SK-N-SH treated with all-trans-retinoic acid at 6 μM for 48 hours (cell line): ENCODE measurements at places on chromosomes 16 and 17.
A peak's percentile ranks its signal among the peaks of the same experiment; 100 is the strongest.

GRCh38 chr17:62725791-62726249, 82.3 kb downstream of the MARCHF10 start:
- ATAC-seq: peak; percentile 71

DNA sequence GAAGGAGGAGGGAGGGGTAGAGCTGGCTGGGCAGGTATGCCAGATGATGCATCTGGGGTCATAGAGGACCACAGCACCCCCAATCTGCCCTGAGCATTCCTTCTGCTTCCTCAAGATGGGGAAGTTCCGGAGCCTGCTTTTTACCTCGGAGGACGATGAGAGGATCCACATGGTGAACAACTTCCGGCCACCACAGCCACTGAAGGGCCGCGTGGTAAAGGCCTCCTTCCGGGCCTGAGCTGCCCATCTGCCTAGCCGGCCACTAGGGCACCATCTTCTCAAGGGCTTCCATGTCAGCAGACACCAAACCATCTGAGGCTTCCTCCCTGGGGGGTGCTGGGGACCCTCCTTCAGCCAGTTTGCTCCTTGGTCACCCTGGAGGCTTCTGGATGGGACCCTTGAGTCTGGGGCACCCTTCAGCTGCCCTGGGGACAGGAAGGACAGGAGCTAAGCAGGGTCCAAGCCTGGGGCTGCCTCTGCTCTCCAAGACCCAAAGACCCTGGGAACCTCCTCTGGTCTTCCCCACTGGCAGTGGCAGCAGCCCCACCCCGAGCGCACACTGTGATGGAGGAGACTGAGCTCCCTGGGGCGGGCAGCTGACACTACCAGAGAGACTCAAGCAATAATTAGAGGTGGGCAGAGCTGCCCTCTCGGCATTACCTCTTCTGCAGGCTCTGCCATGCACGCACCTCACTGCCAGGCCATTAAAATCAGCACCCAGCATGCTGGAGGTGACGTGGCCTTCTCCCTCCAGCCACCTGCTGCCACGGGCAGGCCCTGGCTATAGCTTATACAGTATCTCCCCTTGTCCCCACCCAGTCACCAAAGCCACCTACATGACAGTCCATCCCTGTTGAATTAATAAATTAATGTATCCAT, 9.3 kb downstream of the CA7 start:
- no peak for ATAC-seq

GRCh38 chr17:27993723-27994310, 48.7 kb upstream of the NLK start:
- no peak for ATAC-seq

- no peak for ATAC-seq
These were observed 30.5 kb downstream of the SLC5A11 start for GRCh38 chr16:24876231-24876630.

GRCh38 chr17:63918305-63918704, 334 bp downstream of the GH1 start:
- no peak for ATAC-seq

DNA sequence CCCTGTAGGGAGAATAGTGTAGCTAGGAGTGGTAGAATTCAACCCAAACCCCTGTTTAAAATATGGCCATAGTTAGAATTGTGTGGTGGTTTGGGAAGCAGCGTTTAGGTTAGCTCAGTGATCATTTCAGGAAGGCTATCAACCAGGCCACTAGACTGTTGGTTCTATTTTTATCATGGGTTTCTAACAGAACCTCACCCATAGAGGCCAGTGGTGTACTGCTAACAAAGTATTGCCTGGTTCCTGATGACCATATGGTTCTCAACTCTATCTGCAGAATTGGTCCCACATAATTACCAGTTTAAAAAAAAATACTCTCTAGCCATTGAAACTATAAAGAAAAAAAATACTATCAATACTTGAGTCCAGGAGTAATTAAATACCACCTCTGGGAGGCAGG, 70.5 kb upstream of the RASL10B start:
- no peak for ATAC-seq

DNA sequence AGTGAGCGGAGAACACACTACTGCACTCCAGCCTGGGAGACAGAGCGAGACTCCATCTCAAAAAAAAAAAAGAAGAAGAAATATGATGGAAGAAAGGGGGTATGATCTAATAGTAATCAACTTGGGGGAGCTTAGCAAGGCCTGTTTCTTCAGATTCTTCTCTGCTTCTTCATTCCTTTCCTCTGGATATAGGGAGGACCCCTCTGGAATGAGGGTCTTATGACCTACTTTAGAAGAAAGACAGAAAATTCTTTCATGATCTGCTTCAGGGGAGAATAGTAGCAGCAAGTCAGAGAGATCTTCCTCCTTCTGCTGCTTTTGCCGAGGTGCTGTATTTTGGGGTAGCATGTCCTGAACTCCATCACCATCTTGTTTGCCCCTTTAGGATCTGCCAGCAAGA, 44.9 kb upstream of the ETV4 start:
- no peak; the same call in 2 of the 3 replicates for ATAC-seq

DNA sequence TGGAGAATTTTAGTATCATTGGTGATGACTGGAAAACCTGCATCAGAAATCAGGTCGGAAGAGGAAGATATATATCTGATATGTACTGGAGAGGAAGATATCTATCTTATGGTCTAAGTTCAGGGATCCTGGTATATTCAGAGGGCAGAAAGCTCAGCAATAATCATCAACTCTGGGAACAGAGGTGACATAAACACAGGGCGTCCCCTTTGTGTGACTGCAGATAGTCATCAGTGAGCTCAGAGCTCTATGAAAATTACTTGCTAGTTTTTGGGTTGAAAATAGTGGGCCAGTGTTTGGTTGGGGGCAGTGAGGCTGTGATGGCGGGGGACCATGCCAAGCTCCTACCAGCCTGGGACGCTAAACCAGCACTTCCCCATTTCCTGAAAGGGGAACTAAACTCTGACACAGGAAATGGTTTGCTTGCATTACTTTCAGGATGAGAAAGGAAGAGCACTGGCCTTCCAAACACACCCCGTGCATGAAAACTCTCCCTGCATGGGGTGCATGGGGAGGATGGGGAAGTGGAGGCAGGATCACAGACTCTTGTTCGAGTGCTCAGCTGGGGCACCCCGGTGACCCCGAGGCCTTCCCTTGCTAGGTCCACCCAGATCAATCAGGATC, 15.8 kb downstream of the NOD2 start:
- ATAC-seq: no peak

DNA sequence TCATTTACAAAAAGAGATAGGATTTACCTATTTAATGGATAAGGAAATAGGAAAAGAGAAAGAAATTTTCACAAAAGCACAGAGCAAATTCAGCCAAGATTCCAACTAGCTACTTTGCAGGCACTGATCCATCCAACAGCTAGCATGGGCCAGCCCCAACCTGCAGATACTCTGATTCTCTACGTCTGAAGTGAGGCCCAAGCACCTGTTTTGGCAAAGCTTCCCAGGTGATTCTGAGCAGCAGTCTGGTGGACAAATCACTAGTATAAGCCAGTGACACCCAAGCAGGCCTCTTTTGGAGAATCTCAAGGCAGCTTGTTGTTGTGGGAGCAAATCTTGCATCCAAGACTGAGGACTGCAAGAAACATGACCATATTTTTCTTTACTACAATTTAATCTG, 20.9 kb upstream of the CALB2 start:
- ATAC-seq: no peak

DNA sequence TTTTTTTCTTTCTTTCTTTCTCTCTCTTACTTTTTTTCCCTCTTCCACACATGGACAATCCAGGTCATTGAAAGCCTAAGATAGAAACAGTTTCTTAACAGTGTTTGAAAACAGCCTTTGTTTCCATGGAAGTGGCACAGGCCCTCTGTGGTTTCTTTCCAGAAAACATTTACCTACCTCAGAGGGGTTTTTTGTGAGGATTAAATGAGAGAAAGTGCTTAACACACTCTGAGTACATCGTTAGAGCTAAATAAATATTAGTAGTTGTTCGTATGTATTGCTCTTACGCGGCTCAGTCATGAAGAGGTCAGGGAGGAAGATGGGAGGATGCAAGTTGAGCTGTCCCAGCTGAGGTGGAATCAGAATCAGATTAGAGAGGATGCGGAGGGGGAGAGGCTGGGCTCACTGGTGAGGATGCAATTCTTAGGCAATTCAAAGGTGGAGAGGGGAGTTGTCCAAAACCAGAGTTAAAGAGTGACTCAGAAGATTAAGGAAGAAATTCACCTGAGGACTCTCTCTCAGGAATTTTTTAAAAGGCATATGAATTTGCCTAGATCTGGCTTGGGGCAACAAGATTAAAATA, 345.4 kb downstream of the PMP22 start:
- no peak for ATAC-seq

DNA sequence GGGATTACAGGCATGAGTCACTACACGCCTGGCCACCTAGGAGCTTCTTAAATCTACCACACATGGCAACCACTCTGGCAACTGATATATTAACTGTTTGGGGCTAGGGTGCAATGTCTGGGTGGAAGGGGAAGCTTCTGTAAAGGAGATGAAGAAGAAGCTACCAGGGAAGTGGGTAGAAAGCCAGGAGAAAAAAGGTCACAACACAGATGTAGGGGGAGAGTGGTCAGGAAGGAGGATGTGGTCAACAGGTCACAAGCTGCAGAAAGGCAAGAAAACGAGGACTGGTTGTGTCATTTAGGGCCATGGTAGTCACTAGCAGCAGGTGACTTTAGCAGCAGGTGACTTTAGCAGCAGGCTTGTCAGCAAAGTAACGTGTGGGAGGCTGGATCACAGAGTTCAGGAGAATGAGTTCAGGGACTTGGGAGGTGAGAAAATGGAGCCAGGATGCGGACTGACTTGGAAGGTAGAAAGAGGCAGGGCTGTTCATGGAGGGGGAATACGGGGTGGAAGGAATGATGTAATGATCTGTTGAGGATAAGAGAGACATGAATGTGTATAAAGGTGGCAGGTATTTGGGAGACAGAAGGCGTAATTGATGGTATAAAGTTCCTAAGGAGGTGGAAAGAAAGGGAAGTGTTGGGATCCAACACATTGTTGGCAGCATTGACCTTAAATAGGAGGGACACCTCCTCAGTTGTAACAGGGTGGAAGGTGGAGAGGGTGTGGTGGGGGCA, 16.3 kb upstream of the WFIKKN2 start:
- no peak for ATAC-seq

DNA sequence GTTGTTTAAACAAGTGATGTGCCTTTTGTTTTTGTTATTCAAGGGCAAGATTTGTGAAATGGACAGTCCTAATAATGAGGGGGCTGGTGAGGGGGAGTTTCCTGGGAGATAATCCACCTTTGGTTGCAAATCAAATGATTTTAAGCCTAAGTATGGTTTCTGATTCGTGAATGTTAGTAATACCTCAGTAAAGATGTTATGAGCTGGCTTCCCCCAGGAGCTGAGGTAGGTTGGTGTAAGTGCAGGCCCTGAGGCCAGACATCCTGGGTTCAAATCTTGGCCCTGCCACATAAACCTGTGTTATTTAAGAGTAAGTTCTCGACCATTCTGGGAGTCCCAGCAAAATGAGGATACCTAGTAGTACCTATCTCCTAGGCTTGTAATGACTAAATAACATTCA, 1.5 kb downstream of the SNX29 start:
- ATAC-seq: no peak

- ATAC-seq: no peak
These were observed 14.6 kb upstream of the MED9 start for GRCh38 chr17:17462048-17462824.

GRCh38 chr17:20244671-20245070, 222.7 kb downstream of the LGALS9B start:
- ATAC-seq: no peak

GRCh38 chr16:86045591-86045971, 146.6 kb downstream of the IRF8 start:
- no peak for ATAC-seq

DNA sequence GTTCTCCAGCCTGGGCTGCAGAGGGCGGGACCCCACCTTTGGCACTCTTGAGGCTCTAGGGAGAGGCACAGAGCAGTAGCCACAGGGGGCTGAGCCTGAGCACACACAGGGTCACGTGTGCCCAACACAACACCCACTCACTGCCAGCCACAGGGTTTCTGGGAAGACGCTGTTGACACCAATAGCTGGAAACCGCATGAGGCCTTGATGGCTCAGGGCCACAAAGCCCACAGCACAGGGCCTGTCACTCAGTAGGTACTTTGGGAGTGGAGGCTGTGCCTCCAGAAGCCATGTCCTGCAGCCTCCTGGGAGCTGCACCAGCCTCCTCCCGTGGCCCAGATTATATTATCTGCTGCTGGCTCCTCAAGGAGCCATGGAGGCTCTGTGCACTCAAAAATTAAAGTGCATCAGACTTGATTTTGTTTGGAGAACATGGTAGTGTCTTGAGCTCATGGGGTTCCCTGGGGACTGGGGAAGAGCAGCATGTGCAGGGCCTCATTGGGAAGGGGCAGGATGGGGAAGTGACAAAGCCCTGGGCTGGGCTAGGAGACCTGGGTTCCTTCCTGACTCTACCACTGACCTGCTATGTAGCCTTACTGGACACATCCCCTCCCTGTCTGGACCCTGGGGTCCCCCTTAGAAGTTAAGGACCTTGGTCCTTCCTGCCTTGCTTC, 12.5 kb upstream of the SREBF1 start:
- no peak for ATAC-seq

DNA sequence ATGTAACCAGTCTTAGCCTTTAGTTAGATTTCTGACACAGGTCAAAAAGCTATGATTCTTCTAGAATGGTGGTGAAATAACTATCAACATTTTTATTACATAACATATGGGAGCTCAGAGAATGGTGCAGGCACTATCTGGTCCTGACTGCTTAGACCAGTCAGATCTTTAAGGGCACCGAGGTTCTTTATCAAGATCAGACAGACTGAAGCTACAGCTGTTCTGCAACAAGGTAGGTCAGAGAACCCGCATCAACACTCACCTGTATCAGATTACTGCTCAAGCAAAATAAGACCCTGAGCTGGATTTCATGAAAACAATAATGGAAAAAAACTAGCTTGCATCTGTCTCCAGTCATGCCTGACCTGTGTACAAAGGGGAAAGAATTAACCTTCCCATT, 160.4 kb downstream of the KCNJ2 start:
- no peak for ATAC-seq

GRCh38 chr16:51151961-51152663, 1.0 kb upstream of the SALL1 start:
- peak; percentile 56 for ATAC-seq

DNA sequence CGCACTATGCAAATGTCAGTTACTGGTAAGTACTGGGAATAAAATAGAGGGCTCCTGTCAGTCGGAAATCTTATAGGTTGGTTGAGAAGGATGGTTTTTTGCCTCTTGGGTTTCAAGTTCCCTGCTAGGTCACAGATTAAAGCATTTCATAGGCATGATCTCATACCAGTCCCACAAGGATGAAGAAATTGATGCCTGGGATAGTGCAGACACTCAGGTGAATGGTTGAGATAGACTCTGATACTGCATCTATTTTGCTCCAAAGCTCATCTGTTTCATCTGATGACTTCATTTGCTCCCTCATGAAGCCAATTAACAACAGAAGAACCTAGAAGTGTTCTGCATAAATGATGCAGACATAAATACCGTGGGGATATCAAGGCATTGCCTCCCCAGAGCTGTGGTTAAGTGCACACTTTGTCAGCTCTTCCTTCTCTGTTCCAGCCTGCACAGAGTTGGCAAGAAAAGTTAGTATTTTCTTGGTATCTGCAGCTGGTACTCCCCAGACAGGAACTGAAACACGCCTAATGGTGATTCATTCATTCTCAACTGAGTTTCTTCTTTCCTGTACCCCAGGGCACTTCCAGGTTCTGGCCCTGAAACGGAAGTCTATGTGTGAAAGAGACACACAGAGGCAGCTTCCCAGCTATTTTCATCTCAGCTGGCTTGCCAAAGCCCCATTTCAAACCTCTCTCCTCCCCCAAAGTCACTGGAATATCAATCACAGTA, 418.3 kb upstream of the SALL1 start:
- ATAC-seq: peak; percentile 54; the same call in 2 of the 3 replicates

GRCh38 chr16:87042551-87043230, 274.5 kb downstream of the C16orf95 start:
- ATAC-seq: no peak
